Mammary epithelial cell (primary cell): ENCODE measurements at places on chromosomes 1 and 21.

DNA sequence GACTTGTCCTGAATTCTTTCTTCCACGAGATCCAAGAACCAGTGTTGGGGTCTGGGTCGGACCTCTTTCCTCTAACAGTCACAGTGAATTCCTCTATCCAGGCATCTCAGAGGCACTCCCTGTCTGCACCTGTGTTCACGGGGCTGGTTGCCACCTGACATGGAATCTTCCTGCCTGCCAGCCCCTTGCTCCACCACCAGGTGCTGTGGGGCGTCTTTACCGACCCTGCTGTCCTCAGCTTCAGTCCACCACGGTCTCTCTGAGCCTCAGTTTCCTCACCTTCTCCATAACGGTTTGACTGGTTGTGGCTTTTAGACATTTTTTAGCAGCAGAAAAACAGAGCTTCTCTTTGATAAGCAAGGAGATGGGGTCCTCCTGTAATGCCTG, 62.7 kb downstream of the SDC3 start:
- DNase-seq = no peak

DNA sequence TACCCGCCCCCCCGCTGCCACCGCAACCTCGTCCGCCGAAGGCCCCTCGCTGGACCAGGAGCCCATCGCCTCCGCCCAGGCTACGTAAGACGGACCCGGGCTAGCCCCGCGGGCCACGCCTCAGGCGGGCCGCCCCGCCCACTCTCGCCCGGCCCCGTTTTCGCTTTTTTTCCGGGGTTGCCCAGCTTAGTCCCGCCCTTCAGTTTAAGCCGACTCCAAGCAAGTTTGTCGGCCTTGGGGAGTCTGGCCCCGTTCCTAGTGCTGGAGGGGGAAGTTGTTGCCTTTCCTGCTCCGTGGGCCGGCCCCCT, 3.0 kb downstream of the RUSC1 start:
- peak; percentile 90 for DNase-seq

- no peak for DNase-seq
These were observed 52.4 kb upstream of the SYT14 start for GRCh38 chr1:209885403-209886218.

DNA sequence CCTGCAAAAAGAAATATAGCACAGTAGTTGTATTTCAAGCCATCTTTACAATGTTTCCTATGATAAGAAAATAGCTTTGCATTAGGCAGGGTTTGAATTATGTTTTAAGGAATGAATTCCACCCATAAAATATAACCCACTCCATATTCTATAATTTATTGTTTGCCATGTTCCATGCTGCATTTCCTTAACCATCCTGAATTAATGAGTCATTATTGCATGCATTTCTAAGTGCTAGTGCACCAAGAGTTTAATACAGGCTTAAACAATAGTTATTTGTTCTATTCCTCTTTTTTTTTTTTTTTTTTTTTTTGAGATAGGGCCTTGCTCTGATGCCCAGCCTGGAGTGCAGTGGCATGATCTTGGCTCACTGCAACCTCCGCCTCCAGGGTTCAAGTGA, 45.2 kb downstream of the MIGA1 start:
- DNase-seq = peak; percentile 31

GRCh38 chr1:234262754-234263105, 110.5 kb upstream of the COA6 start:
- no peak for DNase-seq

DNA sequence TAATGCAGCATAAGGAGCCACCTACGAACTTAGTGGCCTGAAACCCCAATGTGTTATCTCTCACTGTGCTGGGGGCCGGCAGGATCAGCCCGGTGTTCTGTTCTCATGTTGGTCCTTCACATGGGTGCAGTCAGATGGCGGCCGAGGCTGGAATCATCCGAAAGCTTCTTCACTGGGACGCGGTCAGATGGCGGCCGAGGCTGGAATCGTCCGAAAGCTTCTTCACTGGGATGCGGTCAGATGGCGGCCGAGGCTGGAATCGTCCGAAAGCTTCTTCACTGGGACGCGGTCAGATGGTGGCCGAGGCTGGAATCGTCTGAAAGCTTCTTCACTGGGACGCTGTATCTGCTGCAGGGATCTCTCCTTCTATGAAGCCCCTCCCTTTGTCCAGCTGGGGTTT, 12.6 kb upstream of the PCBP3 start:
- no peak for DNase-seq

- DNase-seq = peak; percentile 75
These were observed 112.7 kb upstream of the COA6 start for GRCh38 chr1:234260578-234260977.

GRCh38 chr21:15400905-15401304, 328.9 kb upstream of the USP25 start:
- DNase-seq = peak; percentile 22

- DNase-seq = no peak
These were observed 4.6 kb downstream of the SMIM1 start for GRCh38 chr1:3777078-3777547.

DNA sequence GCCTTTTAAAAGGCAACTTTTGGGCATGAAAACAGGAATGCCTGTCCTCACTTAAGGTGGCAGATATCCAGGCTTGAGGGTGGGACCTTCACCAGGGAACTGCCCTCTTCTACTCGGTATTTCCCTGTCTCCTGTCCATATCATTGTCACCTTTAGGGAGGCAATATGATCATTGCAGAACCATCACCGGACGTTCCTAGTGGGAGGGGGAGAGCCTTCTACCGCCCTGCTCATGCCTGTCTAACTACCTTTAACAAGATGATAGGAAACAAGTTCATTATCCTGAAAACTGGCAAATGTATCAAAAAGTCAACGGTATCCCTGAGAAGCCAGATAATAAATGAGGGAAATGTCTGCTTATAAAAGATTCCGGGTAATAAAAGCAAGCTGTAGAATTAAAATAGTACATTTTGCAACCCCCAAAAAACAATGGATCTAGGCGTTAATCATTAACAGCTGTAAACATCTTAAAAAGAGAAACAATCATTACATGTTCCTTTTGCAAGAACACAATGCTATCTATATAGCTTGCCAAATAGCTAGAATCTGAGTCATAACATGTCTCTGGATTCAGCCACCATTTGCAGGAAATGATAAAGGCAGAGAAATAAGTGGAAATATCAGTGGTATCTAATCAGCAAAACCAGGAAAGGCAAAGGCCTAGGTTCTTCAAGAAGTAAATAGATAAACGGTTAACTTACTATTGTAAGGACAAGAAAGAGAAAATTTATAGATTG, 852.9 kb upstream of the ADGRL4 start:
- peak; percentile 32 for DNase-seq

DNA sequence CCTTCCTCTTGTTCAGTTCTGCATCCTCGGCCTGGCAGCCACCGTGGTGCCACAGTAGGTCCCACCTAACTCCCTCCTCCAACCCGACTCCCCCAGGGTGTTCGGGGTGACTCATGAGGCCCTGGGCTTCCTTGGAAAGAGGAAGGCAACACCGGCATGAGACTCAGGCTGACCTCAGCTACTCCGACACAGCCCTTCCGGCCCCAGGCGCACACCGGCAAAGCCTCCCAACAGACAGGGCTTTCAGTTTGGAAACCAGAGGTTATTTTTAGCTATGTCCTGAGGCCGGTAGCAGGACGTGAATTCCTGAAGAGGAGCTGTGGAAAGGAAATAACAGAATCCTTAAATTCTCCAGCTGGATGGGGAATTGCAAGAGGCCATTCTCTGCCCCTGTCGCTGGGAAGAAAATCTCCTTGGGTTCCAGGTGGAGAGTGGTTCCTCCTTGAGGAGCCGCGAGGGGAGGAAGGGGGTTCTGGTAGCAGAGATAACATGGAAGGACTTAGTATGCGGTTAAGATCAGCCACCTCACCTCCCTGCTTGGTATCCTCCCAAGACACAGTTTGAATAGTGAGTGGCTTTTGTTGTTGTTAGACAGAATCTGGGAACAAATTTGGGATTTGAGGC, 24.4 kb downstream of the PLXNA2 start:
- DNase-seq = peak; percentile 92

GRCh38 chr1:235408503-235408960, 41.3 kb downstream of the TBCE start:
- no peak for DNase-seq

GRCh38 chr1:180415985-180416633, 86.3 kb downstream of the ACBD6 start:
- peak; percentile 8 for DNase-seq

GRCh38 chr1:50175719-50176639, 67.3 kb downstream of the ELAVL4 start:
- no peak for DNase-seq

DNA sequence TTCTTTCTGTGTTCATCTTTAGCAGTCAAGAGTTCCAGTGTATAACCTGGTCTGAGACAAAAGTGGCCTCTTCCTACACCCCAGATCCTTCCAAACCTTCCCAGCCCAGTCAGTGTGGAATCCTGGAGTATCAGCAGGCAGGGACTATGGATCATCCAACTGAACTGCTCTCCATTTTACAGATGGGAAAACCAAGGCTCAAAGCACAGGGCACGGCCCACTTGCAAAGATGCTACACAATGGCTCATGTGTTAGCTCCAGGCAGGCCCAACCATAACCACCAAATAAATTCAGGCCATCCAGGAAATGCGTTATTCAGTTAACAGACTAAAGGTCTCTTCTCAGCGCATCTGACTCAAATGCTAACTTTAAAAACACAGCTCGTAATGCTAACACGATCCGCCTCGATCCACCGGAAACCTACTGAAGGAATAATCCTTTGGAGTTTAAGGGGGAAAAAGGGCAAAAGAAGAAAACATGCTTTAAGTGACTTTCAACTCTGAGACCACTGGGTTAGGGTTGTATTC, 7.1 kb downstream of the GLIS1 start:
- DNase-seq = no peak

DNA sequence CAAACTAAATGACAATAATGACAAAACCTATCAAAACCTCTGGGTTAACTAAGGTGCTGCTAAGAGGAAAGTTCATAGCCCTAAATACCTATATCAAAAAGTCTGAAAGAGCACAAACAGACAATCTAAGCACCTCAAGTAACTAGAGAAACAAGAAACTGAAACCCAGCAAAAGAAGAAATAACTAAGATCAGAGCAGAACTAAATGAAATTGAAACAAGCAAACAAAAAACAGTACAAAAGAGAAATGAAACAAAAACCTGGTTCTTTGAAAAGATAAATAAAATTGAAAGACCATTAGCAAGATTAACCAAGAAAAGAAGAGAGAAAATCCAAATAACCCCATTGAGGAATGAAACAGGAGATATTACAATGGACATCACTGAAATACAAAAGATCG, 44.8 kb upstream of the KIAA0040 start:
- DNase-seq = no peak

DNA sequence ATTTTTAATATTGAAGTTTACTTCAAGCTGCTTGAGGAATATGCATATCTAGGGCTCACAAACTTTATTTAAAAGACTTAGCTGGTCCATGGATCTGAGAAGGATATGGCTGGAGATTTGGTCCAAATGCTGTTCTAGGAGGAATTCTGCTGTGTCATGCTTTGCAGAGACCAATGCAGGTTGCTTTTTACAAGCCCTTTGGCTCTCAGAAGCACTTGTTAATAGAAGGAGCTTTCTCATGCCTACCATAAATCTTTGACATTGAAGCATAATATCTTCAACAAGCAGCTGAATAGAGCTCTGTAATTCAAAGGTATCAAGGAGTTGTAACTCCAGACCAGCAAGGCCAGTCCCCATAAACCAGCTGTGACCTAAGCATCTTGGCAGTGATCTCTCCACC, 299.1 kb downstream of the HHAT start:
- DNase-seq = no peak

- no peak for DNase-seq
These were observed 149.7 kb upstream of the JUN start for GRCh38 chr1:58933599-58933926.

DNA sequence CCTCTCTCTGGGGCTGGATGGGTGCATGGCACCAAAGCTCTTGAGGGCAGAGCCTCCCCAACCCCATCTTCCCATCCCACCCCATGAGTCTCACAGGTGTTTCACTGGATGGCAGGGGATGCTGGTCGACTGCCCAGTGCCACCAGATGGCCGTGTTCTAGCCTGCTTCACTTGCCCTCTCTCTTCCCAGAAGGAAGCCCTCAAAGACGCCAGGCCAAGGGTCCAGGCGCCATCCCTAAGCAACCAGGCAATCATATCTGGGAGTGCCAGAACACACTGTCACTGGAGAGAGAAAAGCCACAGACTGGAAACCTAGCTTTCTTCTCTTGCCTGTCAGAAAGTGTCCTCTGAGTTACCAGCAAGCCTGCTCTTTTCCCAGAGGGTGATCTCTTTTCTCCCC, 26.7 kb downstream of the PIGM start:
- DNase-seq = no peak

GRCh38 chr1:110218739-110219138, 8.6 kb downstream of the KCNC4 start:
- DNase-seq = no peak

DNA sequence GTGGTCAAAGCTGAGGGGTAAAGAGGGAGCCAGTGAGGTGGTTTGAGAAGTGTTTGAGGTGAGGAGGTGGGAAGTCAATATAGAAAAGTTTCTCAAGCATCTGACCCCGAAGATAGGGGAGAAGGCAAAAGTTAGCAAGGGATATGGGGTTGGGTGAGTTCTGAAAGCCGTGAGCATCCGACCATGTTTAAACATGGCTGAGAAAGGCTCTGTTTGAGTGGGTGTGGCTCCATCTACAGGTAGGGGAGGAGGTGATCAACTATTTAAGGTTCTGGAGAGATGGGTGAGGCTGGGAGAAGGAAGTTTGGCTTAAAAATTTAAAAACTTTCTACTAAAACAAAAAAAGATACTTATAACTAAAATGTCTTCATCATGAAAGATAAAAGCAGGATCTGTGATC, 273.8 kb downstream of the KCNJ6 start:
- DNase-seq = peak; percentile 36
